ENCODE measurements at places on chromosomes 12 and 14.
A peak's percentile ranks its signal among the peaks of the same experiment; 100 is the strongest.

DNA sequence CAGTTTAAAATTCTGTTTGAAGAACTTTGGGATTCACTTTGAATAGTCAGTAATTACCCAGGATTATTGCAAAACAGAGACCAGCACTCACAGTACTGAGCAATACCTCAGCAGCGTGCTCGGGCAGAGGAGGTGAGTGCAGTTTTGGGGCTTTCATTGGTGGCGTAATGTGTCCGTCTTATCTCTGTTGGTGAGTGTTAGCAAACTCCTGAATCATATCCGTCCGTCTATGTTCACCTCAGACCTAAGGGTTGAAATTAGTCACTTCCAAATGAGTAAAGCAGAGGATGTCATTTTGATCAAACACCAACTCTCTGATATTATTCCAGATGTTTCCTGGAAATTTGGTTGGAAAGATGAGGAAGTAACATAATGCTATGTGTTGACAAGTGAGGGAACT is 82.8 kb downstream of the BORCS5 start:
- H3K27me3 ChIP-seq = no peaks in the 10 kb centered on the region
- H3K36me3 ChIP-seq = peaks cover 3% of the 10 kb centered on the region
- no peaks in the 10 kb centered on the region for H3K4me1 ChIP-seq
- H3K4me3 ChIP-seq = no peak overlapping the region
- H3K27ac ChIP-seq = no peak overlapping the region

DNA sequence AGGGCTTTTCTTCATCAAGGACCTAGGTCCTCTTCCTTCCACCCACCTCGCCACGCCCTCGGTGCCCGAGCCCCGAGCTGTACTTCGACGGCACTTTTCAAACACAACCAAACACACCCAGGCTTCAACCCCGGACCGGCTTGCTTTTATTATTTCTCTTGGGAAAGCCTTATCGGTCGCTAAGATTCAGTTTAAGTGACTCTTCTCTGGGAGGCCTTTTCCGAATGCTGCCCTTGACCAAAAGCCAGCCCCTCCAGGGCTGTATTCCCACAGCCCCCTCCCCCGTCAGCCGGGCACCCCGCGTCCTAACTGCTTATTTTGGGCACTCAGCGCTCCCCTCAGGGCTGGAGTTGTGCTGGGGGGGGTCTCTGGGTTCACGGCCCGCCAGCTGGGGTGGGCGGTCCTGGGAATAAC is 644 bp upstream of the PPP4R4 start:
- DNase-seq = no peak
- peak overlapping the region; percentile 84 for H3K4me3 ChIP-seq
- peaks cover 52% of the 10 kb centered on the region for H3K27me3 ChIP-seq
- H3K36me3 ChIP-seq = no peaks in the 10 kb centered on the region

GRCh38 chr12:104339663-104340062 is 36.1 kb downstream of the EID3 start:
- H3K4me3 ChIP-seq = no peak overlapping the region
- peaks cover 3% of the 10 kb centered on the region for H3K4me1 ChIP-seq
- peaks cover 69% of the 10 kb centered on the region for H3K36me3 ChIP-seq

DNA sequence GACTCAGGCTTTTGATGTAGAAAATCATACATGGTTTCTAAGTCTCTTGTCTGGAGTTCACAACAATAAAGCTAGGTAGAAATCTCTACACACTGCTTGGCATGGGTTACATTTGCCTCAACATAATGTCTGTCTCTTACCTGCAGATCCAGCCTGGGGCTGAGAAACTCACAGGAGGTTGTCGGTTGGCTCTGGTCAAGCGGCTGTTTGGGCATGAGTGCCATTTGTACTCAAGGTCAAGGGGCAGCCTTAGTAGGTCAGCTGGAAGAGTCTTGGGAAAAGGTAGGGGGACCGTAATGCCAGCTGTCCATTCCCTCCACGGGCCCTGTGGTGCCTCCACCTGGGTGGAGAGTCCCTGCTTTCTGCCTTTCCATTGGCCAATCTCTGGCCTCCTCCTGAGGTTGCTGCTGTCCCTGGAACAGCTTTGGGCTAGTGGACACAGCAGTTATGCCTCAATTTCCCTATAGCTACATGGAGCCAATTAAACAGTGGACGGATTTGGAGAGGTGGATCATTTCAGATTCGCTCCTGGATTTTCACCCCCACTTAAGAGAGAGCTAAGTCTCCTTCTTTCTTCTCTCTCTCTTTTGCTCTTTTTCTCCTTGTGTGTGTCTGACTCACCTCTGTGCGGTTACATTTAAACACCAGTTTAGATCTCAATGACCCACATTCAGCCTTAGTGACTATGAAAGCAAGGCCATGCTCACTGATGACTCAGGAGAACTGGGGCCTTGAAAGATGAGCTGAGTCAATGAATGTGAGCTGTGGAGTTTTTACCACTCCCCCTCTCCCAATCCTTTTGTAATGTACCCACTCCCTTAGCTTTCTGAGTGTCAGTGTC is 132.8 kb upstream of the HIF1A start:
- DNase-seq = no peak
- no peaks in the 10 kb centered on the region for H3K27me3 ChIP-seq
- H3K36me3 ChIP-seq = no peaks in the 10 kb centered on the region
- no peak overlapping the region for H3K27ac ChIP-seq

GRCh38 chr14:73524493-73524892 is 12.4 kb upstream of the ACOT1 start:
- H3K4me1 ChIP-seq = no peaks in the 10 kb centered on the region
- H3K27ac ChIP-seq = no peak overlapping the region
- H3K27me3 ChIP-seq = no peaks in the 10 kb centered on the region
- H3K36me3 ChIP-seq = no peaks in the 10 kb centered on the region

GRCh38 chr12:19199332-19199731 is 69.8 kb downstream of the PLEKHA5 start:
- H3K4me3 ChIP-seq = no peak overlapping the region
- no peaks in the 10 kb centered on the region for H3K36me3 ChIP-seq
- DNase-seq = no peak

- no peak overlapping the region for H3K4me3 ChIP-seq
- no peaks in the 10 kb centered on the region for H3K27me3 ChIP-seq
- no peaks in the 10 kb centered on the region for H3K4me1 ChIP-seq
Measured at GRCh38 chr14:104091927-104092771, 6.6 kb downstream of the ASPG start.

- H3K27me3 ChIP-seq = no peaks in the 10 kb centered on the region
- H3K27ac ChIP-seq = no peak overlapping the region
- peak; percentile 58 for DNase-seq
- H3K4me1 ChIP-seq = peaks cover 4% of the 10 kb centered on the region
- peaks cover 24% of the 10 kb centered on the region for H3K36me3 ChIP-seq
Measured at GRCh38 chr12:118377021-118377883, 897 bp downstream of the SUDS3 start.
